ENCODE measurements at places on chromosomes 11 and 22. TPM values are rescaled to one million over a fixed set of nuclear protein-coding genes. Genes with fewer than 3 reads are reported as not detected.

- no peak overlapping the region for H3K4me3 ChIP-seq
- no peak for DNase-seq
- no peaks in the 10 kb centered on the region for H3K36me3 ChIP-seq
- H3K4me1 ChIP-seq: no peaks in the 10 kb centered on the region
Measured at GRCh38 chr11:118670063-118670462, 9.4 kb downstream of the TREH start.

DNA sequence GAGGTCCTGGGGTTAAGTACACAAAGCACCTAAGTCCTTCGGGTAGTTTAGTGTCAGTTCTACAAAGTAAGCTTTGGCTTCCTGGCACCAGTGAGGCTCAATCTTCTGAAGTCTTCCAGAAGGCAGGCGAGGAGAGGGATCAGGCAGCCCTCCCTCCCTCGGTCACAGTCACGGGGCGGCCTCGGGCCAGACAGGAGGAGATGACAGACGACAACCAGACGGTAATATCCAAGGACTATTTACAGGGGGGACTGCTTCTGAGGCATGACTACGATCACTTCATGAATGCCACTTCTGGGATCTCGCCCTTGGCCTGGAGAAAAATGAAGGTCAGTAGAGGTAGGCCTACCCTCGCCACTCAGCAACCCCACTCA, 383 bp upstream of the TMEM223 start:
- no peaks in the 10 kb centered on the region for H3K27me3 ChIP-seq
- DNase-seq: peak; percentile 44
- peak overlapping the region; percentile 2 for H3K27ac ChIP-seq
- H3K36me3 ChIP-seq: peaks cover 6% of the 10 kb centered on the region
- peak overlapping the region; percentile 86 for H3K4me3 ChIP-seq
- peaks cover 6% of the 10 kb centered on the region for H3K4me1 ChIP-seq

- no peaks in the 10 kb centered on the region for H3K4me1 ChIP-seq
- no peaks in the 10 kb centered on the region for H3K27me3 ChIP-seq
- no peaks in the 10 kb centered on the region for H3K36me3 ChIP-seq
- DNase-seq: no peak
- no peak overlapping the region for H3K4me3 ChIP-seq
Measured at GRCh38 chr11:60889869-60890311, 16.5 kb downstream of the PRPF19 start.

The MAJIN gene
- 0.06 TPM for total RNA-seq

The CLCF1 gene
- 3.7 TPM for total RNA-seq

DNA sequence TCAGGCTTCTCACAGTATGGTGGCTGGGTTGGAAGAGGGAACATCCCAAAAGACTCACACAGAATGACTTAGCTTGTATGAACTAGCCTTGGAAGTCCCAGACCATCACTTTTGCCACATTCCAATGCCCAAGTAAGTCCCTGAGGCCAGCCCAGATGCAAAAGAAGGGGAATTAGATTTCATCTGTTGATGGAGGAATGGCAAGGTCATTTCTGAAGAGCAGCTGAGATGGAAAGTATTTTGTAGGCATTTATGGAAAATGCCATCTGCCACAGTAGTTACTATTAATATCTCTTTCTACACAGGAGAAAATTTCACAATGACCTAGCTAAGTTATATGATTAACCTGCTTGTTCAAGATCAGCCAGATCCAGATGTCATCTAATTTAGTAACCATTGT, 58.8 kb downstream of the ENDOD1 start:
- H3K36me3 ChIP-seq: no peaks in the 10 kb centered on the region
- no peak overlapping the region for H3K4me3 ChIP-seq
- H3K27ac ChIP-seq: no peak overlapping the region
- H3K27me3 ChIP-seq: peaks cover 73% of the 10 kb centered on the region
- H3K4me1 ChIP-seq: peaks cover 4% of the 10 kb centered on the region

GRCh38 chr11:127000291-127000968, at the start of gene KIRREL3:
TSS of gene KIRREL3 (minus strand) at chr11:127000770.
- peaks cover 46% of the 10 kb centered on the region for H3K4me1 ChIP-seq
- H3K27ac ChIP-seq: no peak within 1 kb of the TSS
- peak within 1 kb of the TSS; percentile 52 for H3K4me3 ChIP-seq
- H3K36me3 ChIP-seq: no peaks in the 10 kb centered on the region
- H3K27me3 ChIP-seq: peaks cover 82% of the 10 kb centered on the region

The APOL6 gene
- 0.03 TPM for total RNA-seq

The RBMXL2 gene
- not detected for total RNA-seq

- H3K27me3 ChIP-seq: no peaks in the 10 kb centered on the region
- no peaks in the 10 kb centered on the region for H3K4me1 ChIP-seq
- no peak for DNase-seq
- no peak overlapping the region for H3K27ac ChIP-seq
Measured at GRCh38 chr11:44400431-44400830, 90.5 kb upstream of the ALX4 start.

The LMNTD2 gene
- 1.1 TPM for total RNA-seq

DNA sequence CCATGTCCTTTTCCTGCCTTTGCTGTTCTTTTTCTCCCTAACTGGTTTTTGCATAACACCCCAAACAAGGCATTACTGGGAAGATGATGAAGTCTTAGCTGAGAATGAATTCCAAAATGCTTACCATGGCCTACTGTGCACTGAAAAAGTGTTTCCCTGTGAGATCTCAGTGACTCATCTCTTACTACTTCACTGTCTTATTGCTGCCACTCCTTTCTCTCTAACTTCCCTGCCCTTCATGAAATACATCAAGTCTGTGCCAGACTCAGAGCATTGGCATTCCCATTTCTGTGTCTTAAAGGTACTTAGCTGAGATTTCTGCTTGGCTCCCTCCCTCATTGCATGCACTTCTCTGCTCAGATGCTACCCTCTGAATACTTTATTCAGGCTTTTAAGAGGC, 49.1 kb upstream of the MUC15 start:
- no peak overlapping the region for H3K27ac ChIP-seq
- H3K27me3 ChIP-seq: no peaks in the 10 kb centered on the region
- H3K4me1 ChIP-seq: peaks cover 11% of the 10 kb centered on the region
- H3K4me3 ChIP-seq: no peak overlapping the region
- no peak for DNase-seq
- no peaks in the 10 kb centered on the region for H3K36me3 ChIP-seq

- DNase-seq: no peak
- H3K4me3 ChIP-seq: no peak overlapping the region
- no peak overlapping the region for H3K27ac ChIP-seq
- H3K36me3 ChIP-seq: no peaks in the 10 kb centered on the region
Measured at GRCh38 chr11:126514061-126514693, 158.7 kb downstream of the ST3GAL4 start.

DNA sequence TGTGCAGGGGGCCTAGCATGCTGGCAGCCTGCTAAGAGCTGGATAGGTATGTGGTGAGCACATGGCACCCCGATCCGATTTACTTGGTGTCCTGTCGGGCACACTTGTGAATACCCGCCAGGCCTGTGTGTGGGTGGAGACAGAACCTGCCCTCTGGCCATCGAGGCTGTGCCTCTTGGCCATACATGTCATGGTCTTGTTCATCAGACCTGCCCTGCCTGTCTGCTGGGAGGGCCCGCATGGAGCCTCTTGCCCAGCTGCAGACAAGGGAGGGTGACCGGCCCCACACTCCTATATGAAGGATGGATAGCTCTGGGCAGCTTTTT, 310.2 kb downstream of the TBC1D22A start:
- H3K27me3 ChIP-seq: no peaks in the 10 kb centered on the region
- no peak overlapping the region for H3K27ac ChIP-seq
- H3K4me1 ChIP-seq: peaks cover 15% of the 10 kb centered on the region
- no peaks in the 10 kb centered on the region for H3K36me3 ChIP-seq

The OR52E2 gene
- total RNA-seq: not detected

DNA sequence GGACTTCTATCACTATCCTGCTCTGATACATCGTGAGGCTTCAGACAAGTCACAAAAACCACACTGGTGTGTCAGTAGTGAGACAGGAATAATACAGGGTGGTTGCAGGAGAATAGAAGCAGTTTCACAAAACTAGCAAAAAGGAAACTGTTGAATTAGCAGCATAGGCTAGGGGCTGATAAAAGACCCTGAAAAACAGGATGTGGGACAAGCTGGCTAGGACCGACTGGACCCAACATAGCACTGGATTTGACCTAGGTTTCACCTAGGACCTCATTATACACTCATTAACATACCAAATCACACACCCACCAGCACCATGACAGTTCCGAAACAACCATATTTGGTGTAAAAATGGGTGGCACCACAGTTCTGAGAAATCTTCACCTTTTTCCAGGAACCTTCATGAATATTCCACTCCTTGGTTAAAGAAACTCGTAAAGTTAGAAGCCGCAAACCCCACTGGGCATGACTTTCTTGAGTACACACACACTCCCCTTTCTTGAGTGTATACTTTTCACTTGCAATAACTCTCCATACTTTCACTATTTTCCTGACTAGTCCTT, 76.2 kb downstream of the SLC1A2 start:
- DNase-seq: no peak
- H3K36me3 ChIP-seq: no peaks in the 10 kb centered on the region
- H3K27ac ChIP-seq: no peak overlapping the region

DNA sequence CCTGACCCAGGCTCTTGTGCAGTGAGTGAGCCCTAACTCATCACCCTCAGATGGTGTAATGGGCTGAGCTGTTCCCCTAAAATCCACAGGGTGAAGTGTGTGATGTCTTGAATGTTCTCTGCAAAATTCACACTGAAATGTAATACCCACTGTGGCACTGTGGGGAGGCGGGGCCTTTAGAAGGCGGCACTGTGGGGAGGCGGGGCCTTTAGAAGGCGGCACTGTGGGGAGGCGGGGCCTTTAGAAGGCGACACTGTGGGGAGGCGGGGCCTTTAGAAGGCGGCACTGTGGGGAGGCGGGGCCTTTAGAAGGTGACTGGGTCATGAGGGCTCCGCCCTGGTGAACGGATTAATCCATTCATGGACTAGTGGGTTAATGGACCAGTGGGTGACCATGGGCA, 33.0 kb downstream of the CHID1 start:
- no peaks in the 10 kb centered on the region for H3K27me3 ChIP-seq
- H3K36me3 ChIP-seq: no peaks in the 10 kb centered on the region
- H3K27ac ChIP-seq: no peak overlapping the region
- H3K4me3 ChIP-seq: no peak overlapping the region
- DNase-seq: peak; percentile 48
- H3K4me1 ChIP-seq: no peaks in the 10 kb centered on the region

- H3K36me3 ChIP-seq: no peaks in the 10 kb centered on the region
- H3K4me3 ChIP-seq: no peak overlapping the region
- H3K27me3 ChIP-seq: no peaks in the 10 kb centered on the region
- H3K4me1 ChIP-seq: peaks cover 12% of the 10 kb centered on the region
- peak; percentile 51 for DNase-seq
Measured at GRCh38 chr11:119641983-119642745, 86.8 kb downstream of the NECTIN1 start.

The JHY gene
- 0.69 TPM for total RNA-seq

The IFITM10 gene
- not detected for total RNA-seq

- H3K36me3 ChIP-seq: no peaks in the 10 kb centered on the region
- no peak overlapping the region for H3K4me3 ChIP-seq
- H3K27ac ChIP-seq: no peak overlapping the region
- H3K4me1 ChIP-seq: peaks cover 41% of the 10 kb centered on the region
- DNase-seq: no peak
- no peaks in the 10 kb centered on the region for H3K27me3 ChIP-seq
Measured at GRCh38 chr11:76768909-76769560, 14.1 kb upstream of the TSKU start.

DNA sequence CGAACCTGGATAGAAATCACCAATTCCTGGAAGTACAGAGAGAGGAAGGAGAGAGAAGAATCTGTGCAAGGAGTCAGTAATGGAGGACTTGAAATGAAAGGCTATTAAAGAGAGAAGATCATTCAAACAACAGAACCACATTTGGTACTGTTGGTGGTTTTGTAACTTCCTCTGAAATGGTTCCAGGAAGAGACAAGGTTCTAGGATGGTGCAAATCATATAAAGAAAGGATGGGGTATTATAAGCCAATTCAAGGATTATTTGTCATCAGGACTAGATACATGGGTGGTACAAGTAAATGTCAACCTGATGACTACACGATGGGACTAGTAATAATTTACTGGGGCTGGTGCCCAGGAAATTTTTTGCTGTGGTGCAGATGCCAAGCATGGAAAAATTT, 28.9 kb upstream of the TMA7B start:
- H3K27me3 ChIP-seq: peaks cover 4% of the 10 kb centered on the region
- peaks cover 31% of the 10 kb centered on the region for H3K4me1 ChIP-seq
- DNase-seq: no peak

The ARL2 gene
- 171 TPM for total RNA-seq

GRCh38 chr11:62671236-62671607, 251 bp upstream of the UQCC3 start:
- DNase-seq: no peak
- H3K4me1 ChIP-seq: peaks cover 11% of the 10 kb centered on the region
- peak overlapping the region; percentile 85 for H3K4me3 ChIP-seq
- H3K27ac ChIP-seq: peak overlapping the region; percentile 23
- no peaks in the 10 kb centered on the region for H3K27me3 ChIP-seq
- no peaks in the 10 kb centered on the region for H3K36me3 ChIP-seq

The TMPRSS4 gene
- total RNA-seq: not detected

DNA sequence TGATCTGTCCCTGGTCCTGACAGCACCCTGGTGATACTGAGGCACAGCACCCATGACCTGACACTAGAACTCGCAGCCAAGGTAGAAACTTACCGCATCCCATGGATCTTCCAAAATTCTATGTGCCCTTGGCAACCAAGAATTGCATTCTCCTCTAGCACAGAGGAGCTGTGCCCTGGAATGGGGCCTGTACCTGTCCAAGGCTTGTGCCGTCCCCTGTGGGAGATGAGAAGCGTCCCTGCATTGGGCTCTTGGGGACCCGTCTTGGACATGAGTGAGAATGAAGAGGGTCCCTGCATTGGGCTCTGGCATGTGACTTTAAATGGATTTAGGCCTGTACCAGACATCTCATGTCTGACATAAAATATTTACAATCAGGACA, 67.1 kb downstream of the GGTLC2 start:
- H3K4me3 ChIP-seq: no peak overlapping the region
- H3K27ac ChIP-seq: no peak overlapping the region
- H3K36me3 ChIP-seq: no peaks in the 10 kb centered on the region
- DNase-seq: no peak

The TRIM44 gene
- total RNA-seq: 28.5 TPM

The BRSK2 gene
- 8.2 TPM for total RNA-seq

GRCh38 chr11:35302398-35302797, 117.0 kb downstream of the SLC1A2 start:
- H3K36me3 ChIP-seq: no peaks in the 10 kb centered on the region
- DNase-seq: no peak
- no peak overlapping the region for H3K4me3 ChIP-seq
- no peak overlapping the region for H3K27ac ChIP-seq
- H3K27me3 ChIP-seq: no peaks in the 10 kb centered on the region
